Mammary epithelial cell (primary cell): ENCODE measurements at places on chromosomes 4 and X. TPM values are rescaled to one million over a fixed set of nuclear protein-coding genes. Genes with fewer than 3 reads are reported as not detected.

Gene TXK
- total RNA-seq: not detected in 2 replicates

Gene RAB33A
- not detected for total RNA-seq

Gene LONRF3
- 3.2 TPM for total RNA-seq

Gene SLC26A1
- not detected for total RNA-seq

Gene SYN1
- total RNA-seq: 0.45 and 0.88 TPM in 2 replicates

Gene ASMTL
- 13.7 TPM for total RNA-seq

Gene CLDN24
- total RNA-seq: not detected in 2 replicates

Gene ASB12
- total RNA-seq: not detected

Gene LPAR4
- total RNA-seq: not detected

Gene RHOXF2B
- total RNA-seq: not detected in 2 replicates

Gene SPANXB1
- not detected in 2 replicates for total RNA-seq

Gene PLK4
- 5.8 and 15.2 TPM in 2 replicates for total RNA-seq

Gene GPRIN3
- total RNA-seq: under 0.01 TPM

Gene MAGEB17
- not detected for total RNA-seq

Gene IL13RA1
- 36.0 and 39.1 TPM in 2 replicates for total RNA-seq

Gene KDM6A
- total RNA-seq: 37.0 and 45.4 TPM in 2 replicates

Gene PCDH10
- not detected in 2 replicates for total RNA-seq

Gene SPOCK3
- not detected in 2 replicates for total RNA-seq

Gene VMA21
- total RNA-seq: 40.5 and 42.1 TPM in 2 replicates

Gene CFI
- total RNA-seq: 3.7 and 5.3 TPM in 2 replicates

Gene USP17L19
- not detected for total RNA-seq
